ENCODE measurements at places on chromosomes 7 and 10.

- no peak for DNase-seq
Measured at GRCh38 chr10:114648368-114648767, 9.7 kb downstream of the ABLIM1 start.

DNA sequence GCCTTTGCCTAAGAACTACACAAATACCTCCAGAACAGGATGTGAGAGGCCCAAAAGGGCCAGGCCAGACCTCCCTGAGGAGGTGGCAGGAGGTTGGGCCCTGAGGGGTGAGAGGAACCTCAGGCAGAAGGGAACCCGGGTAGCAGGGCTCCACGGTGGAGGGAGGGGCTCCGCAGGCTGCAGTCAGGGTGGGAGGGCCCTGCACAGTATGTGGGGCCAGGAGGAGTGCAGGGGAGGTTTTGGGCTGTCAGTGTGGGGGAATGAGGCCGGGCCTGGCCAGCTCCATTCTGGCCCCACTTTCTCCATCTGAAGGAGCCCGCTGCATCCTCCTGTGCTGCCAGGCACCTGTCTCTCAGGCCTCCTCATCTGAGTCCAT is 25.9 kb downstream of the DNAJB12 start:
- DNase-seq = no peak

- no peak for DNase-seq
Measured at GRCh38 chr10:117741524-117741923, 199.0 kb downstream of the EMX2 start.

- DNase-seq = no peak
Measured at GRCh38 chr10:19178675-19179074, 130.1 kb downstream of the MALRD1 start.

- no peak for DNase-seq
Measured at GRCh38 chr10:1491901-1492300, 245.4 kb downstream of the ADARB2 start.

DNA sequence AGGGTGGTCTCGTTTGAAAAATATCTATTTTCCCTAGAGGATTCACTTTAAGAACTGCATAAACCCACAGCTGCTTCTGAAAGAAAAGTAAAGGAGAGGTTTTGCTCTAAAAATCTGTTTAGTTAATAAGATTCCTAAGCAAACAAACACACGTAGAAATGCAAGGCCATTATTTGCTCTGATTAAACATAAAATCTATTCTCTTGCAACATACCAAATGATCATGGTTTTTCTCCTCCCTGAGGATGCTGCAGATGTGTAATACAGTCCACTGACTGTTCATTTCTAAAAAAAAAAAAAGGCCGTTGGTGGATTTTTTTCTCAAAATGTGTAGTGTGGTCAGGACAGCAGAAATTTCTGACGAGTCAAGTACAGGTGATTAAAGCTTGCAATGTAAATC is 98.6 kb downstream of the BUB3 start:
- DNase-seq = no peak

- no peak for DNase-seq
Measured at GRCh38 chr10:90571481-90572258, 286.2 kb downstream of the HTR7 start.

DNA sequence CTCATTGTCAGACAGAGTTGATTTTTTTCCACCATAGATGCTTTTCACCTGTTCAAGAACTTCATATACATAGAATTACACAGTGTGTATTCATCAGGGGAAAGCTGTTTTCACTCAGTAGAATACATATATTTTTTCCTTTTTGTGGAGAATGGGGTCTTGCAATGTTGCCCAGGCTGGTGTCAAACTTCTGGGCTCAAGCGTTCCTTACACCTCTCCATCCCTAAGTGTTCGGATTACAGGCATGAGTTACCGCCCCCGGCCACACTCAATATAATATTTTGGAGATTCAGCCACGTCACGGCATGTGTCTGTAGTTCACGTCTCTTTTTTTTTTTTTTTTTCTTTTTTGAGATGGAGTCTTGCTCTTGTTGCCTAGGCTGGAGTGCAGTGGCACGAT is 7.5 kb upstream of the SMC3 start:
- no peak for DNase-seq

DNA sequence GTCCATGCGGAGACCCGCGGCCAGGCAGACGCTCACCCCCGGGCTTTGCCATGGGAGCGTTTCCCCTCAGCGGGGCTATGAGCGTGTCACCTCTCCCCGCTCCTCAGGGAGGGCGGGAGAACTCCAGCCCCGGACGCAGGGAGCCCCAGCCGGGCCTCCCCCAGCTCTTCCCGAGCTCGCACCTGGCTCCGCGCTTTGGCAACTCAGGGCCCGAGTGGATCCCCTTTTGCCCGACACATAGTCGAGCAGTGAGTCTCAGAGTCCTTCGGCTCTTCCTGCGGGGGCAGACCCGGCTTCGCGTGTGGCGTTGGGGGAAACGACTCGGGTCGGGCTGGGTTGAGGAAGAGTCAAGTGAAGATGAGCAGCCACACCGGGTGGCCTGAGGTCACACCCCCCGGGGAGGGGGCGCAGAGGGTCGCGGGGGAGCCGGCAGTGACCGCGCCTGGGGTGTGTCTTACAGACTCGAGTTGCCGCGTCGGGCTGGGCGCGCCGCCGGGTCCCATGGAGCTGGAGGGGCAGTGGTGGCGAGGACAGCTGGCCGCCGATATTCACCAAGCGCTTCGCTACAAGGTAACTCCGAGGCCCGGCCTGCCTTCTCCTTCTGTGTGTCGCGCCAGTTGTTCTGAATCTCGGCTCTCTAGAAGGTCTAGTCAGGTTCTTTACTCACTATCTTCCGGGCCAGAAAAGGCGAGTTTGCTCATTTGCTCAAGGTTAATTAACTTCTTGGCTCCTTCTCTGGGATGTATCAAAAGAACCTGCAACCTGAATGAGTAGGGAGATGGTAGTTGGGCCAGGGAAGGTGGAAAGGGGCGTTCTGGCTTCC is 721 bp downstream of the CCNJ start:
- peak; percentile 18 for DNase-seq

- DNase-seq = no peak
Measured at GRCh38 chr10:36469585-36469984, 655.8 kb upstream of the ANKRD30A start.
